ENCODE measurements at places on chromosomes 6 and 20. TPM values are rescaled to one million over a fixed set of nuclear protein-coding genes. Genes with fewer than 3 reads are reported as not detected.
A peak's percentile ranks its signal among the peaks of the same experiment; 100 is the strongest.

GRCh38 chr6:25764611-25765010 is 10.1 kb downstream of the SLC17A4 start:
- no peak for DNase-seq

GRCh38 chr6:70668499-70668812 is 773 bp downstream of the SMAP1 start:
- DNase-seq = peak; percentile 80

GRCh38 chr6:53111865-53112264 is 36.8 kb downstream of the GCM1 start:
- DNase-seq = no peak

DNA sequence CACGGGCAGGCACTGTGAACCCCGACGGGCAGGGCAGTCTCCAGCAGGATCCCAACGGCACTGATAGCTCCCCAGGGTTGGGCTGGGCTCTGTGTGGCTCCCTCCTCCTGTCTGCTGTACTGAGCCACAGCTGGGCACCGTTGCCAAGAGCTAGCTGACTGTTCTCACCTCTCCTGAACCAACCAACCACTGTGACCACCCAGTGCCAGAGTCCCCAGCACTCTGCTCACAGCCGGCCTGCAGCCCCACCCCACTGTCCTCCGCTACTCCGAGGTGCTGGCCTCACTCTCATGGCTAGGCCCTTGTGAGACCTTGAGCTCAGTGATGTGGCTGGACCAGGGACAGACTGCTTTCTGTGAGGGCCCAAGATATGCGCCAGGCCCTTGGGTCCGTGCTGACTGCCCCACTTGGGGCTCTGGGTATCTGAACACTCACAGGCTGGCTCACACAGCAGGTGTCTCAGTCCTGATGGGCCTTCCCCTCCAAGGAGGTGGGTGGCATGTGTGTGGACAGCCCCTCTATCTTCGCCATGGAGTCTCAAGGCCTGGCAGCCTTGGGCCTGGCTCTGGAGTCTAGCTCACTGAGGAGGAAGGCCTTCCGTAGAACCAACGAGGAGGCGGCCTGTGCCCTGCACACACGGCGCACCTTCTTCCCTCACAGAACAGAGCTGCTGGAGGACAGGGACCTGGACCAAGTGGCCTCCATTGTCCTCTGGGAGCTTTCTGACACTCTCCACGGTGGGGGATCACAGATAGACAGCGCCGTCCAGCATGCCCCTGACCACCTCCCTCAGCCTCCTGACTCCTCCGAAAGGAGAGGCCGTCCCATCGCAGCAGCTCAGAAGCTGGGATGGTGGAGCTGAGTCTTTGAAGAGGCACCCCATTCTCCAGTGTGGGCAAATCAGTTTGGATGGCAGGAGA is 53.5 kb downstream of the TCP11 start:
- DNase-seq = no peak

GRCh38 chr6:168216117-168216516 is 103.5 kb downstream of the DACT2 start:
- DNase-seq = no peak

GRCh38 chr20:34022839-34023234 is 29.1 kb downstream of the RALY start:
- DNase-seq = no peak

DNA sequence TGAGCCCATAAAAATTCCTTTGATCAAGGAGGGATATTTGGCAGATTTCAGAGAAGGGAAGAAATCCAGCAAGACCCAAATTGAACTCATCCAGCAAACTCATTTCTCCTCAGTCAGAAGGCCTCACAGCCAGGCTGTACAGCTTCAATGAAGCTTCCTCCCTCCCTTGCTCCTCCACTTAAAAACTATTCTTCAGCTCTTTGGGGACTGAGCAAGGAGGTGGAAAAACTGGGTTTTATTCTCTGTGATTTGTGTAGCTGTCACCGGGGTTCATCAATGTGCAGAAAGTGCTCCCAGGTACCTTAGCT is 158.7 kb upstream of the ZNF184 start:
- DNase-seq = no peak

DNA sequence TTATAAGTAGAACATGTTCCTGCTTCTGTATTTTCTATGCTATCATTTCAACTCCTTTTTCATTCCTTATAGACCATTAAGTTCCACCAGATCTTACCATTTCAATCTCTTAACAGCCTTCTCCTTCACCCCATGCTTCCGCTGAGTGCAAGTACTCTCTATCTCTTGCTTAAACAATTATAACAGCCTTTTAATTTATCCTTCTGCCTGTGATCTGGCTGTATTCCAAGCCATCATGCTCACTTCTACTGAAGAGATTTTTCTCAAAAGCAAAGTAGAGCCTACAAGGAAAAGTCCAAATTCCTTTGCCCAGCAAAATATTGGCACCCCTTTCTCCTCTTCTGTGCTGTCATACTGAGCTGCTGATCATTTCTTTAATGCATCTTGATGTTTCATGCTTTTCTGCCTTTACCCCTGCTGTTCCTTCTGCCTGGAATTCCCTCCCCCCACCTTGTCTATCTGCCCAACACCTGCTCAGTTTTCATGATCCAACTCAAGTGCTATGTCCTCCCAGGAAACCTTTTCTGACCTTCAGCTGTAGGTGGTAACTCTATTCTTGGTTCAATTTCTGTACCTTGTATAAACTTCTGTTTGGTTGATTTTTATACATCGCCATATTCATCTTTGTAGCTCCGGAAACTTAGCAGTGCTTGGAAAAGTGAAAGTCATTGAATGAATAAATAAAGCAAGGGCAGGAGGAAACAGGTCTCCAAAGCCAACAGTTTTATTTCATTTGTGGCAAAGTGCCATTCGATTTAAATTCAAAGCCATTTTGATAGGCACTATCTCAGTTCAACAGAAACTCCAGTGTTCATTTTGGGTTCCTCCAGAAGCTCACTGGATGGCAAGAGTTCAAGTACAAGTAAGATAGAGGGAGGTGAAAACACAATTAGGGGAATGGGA is 10.5 kb upstream of the BMP2 start:
- no peak for DNase-seq

DNA sequence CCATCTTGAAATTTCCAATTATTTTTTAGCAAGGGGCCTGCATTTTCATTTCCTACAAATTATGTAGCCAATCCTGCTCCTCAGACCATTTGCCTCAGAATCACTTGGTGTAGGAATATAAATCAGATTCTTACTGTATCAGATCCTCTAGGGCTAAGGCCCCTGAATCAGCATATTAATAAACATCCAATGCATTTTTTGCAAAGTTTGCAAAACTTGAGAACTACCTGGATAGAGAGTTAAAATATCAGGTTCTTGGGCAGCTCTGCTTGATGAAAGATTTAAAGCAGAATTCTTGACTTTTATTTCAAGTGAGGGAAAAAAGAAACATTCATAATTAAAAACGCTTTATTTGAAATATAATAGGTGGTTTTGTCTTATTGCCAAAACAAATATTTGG is 82.2 kb upstream of the MAN1A1 start:
- no peak for DNase-seq

DNA sequence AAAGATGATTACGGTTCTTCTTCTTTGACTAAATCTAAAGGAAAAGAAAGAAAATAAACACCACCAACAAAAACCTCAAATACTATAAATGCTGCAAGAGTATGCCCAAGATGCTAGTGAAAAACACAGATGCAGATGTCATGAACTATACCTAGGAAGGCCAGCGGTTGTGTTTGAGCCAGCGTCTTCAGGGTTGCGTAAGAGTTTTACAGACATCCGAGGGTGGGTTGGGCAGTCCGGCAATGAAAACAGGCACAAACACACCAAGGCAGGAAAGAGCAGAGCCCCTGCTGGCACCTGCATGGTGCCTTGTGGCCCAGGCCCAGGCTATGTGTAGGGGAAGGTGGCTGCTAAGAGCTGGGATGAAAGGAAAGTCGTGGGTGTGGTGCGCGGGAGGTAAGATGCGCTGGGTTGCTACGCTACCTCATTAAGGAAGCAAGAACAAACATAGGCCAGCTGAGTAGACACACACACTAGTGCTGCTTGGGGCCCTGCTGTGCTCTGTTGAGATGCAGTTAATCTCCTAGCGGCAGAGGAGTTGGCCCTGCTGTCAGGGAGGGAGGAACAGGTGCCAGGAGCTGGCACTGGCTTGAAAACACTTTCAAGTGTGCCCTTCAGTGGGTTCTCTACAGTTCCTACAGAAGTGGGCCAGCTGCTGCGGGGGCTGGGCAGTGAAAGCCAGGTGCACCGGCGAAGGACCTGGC is 170.2 kb upstream of the PLN start:
- DNase-seq = no peak

DNA sequence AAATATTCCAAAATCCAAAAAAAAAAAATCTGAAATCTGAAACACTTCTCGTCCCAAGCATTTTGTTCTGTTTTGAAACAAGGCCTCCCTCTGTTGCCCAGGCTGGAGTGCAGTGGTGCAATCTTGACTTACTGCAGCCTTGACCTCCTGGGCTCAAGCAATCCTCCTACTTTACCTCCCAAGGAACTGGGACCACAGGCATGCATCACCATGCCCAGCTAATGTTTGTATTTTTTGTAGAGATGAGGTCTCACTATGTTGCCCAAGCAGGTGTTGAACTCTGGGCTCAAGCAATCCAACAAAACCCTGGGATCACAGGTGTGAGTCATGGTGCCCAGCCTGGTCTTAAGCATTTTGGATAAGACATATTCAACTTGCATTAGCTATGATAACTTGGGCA is 13.6 kb downstream of the SESN1 start:
- no peak for DNase-seq

DNA sequence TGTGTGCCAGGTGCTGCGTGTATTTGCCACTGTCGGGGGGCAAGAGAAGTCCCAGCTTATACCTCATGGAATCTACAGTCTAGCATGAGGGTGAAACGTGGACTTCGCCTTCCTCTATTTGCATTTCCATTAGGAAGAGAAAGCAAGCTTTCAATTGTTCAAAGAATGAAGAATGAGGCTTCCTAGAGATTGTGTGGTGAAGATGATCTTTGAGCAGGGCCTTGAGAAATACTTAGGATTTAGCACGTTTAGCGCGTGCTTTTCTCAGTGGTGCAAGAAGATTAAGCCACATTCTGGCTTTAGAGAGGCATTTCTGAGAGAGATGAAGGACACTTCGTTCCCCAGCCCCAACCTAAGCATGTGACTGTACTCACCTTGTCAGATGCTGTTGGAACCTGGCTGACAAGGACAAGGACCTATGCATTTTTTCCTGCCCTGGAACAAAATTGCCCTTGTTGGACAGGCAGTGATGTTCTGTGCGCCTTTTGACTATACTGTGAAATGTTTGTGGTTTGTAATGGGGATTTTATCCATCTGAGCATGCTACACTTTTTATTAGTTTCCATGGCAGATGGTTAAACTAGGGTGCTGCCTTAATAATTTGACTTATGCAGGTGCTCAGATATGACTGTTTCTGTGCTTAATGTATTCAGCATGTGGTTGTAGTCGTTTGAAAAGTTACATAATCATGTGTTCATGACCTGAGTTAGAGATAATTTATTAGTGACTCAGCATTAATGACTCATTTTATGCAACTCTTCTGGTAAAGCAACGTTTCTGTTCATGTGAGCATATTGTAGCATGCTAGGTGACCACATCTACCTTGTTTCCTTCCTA is 10.7 kb downstream of the TULP4 start:
- no peak for DNase-seq

DNA sequence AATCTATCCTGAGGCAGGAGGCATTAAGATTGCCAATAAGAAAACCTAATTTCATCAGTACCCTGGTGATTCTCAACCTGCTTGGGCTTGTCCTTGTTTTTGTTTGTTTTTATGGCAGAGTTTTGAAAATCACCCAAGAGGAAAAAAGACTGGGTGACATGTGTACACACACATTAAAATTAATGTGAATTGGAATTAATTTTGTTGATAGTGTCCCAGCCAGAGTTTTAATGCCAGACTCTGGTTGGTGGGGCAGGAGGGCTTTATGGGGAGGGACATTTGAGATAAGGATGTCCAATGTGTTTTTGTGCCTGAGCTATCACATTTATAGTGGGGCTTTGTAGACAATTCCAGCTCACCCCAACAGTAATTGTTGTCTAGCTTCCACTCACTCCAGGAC is 184.6 kb downstream of the ID4 start:
- no peak for DNase-seq

DNA sequence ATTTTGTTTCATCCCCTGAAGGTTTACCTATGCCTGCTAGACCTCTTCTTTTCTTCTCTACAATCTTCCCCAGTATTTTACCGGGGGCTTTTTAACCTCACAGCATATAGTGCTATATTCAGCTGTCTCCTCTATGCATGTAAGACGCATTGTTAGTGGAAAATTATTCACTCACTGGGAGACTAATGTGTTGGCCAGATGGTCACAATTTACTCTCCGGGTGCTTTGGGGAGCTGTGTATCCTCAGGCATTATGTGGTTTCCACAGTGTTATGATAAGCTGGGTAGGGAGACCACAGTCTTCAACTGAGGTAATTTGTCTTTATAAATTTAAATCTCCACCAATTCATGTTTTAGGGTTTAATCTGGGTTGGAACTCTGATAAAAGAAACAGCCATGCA is 553.8 kb upstream of the PTCHD4 start:
- no peak for DNase-seq

DNA sequence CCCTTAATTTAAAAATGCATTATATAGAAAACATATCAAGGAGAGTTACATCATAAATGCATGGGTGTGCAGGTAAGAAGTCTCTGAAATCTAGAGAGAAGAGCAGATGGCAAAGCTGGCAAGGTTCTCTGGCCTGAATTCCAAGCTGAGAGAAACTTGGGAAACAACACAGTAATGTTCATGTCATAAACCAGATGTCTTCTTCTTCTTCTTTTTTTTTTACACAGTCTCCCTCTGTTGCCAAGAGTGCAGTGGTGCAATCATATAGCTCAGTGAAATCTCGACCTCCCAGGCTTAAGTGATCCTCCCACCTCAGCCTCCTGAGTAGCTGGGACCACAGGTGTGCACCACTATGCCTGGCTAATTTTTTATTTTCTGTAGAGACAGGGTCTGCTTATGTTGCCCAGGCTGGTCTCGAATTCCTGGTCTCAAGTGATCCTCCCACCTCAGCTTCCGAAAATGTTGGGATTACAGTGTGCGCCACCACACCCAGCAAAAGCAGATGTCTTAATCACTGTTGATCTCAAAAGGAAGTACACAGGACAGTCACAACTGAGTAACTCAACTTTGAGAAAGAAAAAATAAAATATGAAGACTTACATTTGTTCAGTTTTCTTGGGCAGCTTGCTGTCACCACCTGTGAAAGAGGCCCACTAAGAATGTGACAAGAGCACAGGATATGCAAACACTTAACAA is 77.3 kb downstream of the DNAAF9 start:
- DNase-seq = no peak

- peak; percentile 14 for DNase-seq
These were observed 47.4 kb downstream of the TCP11 start for GRCh38 chr6:35093783-35094182.

- DNase-seq = no peak
These were observed 209.0 kb downstream of the SIM1 start for GRCh38 chr6:100255701-100256100.

GRCh38 chr6:89133981-89134380 is 11.9 kb upstream of the PM20D2 start:
- DNase-seq = no peak

GRCh38 chr6:33008944-33009861 is at the start of gene HLA-DOA:
TSS of gene HLA-DOA (minus strand) at chr6:33009591.
- DNase-seq = no peak

COL12A1 gene
- 20.2 TPM for total RNA-seq

NRSN1 gene
- total RNA-seq = not detected

CRISP2 gene
- total RNA-seq = not detected

EEF1A2 gene
- 3.2 TPM for total RNA-seq

HSPA1L gene
- 1.4 TPM for total RNA-seq

RFX6 gene
- total RNA-seq = 1.6 TPM

ULBP1 gene
- not detected for total RNA-seq

Data from colonic mucosa (tissue), 4 donors.